ENCODE measurements at places on chromosomes 7 and 10.

DNA sequence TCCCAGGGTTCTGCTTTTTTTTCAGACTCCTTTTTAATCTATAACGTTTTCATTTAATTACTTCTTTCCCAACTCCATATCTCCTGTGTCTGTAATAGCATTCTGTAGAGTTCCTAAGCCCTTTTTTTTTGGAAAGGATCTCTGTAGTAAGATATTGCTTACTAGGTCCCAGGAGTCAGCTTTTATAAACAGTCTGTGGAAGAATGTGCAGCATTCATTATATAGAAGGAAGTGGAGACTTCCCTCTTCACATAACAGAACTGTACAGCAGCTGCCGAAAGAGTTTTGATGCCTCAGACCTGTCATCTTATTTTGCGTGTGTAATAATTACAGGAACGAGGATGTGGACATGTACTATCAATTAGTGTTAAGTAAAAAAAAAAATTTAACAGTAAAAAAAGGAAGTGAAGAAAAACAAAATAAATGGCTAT, 7.4 kb upstream of the STEAP4 start:
- DNase-seq, result no peak

DNA sequence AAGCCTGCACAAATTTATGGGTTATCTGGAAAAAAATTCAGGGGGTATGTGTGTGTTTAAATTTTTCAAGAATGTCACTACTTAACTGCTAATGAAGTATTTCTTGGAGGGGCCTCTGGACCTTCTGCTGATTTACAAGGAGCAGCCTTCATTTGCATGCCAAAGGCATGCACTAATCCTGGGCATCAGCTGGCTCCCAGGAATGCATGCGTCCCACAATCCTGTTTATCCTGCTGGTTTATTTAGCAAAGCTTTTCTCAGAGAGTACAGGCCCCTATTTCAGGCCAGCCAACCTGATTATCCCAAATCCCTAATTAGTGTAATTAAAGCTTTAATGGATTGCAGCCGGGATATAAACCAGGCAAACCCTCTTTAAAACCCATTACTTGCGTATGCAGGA, 170.4 kb downstream of the TAX1BP1 start:
- DNase-seq, result no peak

DNA sequence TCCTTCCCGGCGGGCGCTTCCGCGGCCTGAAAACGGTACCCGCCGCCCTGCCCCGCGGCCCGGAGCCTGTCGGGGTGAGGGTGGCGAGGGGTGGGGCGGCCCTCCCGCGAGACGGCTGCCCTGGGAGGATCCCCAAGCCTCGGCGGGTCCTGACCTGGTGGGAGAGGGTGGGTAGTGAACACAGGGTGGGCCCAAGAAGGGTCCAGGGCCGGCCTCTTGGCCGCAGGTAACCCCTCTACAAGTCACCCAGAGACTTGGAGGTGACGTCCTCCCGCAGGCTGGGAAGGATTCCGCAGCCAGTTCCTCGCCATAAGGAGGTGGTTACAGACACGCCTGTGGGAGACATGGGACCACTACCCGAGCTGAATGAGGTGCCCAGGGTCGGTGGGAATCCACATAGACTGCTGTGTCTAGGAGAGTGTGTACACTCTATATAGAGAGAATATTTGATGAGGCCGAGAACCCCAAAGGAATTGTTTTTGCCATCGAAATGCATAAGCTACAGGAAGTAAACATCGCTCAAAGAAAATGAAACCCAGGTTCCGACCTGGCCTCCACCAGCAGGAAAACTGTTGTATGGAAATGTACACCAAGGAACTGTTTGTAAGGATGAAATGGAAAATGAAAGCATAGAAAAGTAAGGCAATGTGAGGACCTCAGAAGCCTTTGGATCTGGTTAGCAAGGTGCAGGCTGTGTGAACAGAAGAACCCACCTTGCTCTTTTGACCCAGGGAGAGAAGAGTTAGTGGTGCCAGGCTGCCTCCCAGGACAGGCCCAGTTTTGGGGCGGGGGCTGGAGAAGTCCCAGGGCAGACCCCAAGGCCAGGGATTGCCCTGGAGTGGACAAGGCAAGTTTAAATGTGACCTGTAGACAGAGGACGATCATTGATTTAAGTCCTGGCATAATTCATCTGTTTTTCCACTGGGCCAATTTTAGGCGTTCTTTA, 659 bp downstream of the OPTN start:
- peak; percentile 44 for DNase-seq

- no peak for DNase-seq
Measured at GRCh38 chr10:71998119-71998839, 34.1 kb downstream of the CHST3 start.

DNA sequence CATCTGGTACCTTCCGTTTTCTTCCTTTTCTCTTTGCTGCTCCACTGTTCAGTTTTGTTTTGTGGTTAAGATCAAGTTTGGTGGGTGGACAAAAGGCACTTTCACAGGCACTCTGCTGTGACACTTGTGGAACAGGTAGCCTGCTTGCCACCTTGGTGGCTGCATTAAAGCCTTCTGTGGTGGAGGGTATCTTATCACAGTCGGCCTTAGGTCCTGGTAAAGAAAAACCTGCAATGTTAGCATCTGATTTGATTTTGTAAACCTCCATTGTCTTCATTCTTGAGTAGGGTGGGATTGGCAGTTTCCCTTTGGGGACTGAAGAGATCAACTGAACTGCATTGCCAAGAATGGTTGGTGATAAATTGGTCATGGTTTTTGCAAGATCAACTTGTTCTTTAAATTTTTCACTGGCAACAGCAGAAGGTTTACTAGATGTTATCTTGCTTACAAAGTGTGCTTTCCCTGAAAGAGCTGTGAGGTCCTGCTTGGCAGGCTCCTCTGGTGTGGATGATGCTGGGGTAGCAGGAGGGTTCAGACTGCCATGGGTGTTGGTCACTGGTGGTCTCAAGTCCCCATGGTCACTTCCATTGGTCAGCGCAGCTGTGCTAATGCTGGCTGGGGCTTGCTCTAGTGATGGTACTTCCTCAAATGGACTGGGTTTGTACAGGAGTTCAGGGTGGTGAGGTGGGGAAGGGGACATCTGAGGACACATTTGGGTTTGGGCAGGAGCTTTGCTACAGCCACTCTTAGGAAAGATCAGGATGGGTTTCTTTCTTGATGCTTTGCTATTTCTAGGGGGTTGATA, 182.2 kb downstream of the ZNF438 start:
- DNase-seq, result no peak

- DNase-seq, result no peak
Measured at GRCh38 chr7:11171569-11172192, 198.0 kb downstream of the PHF14 start.

- DNase-seq, result no peak
Measured at GRCh38 chr7:69374044-69374425, 224.2 kb upstream of the AUTS2 start.

DNA sequence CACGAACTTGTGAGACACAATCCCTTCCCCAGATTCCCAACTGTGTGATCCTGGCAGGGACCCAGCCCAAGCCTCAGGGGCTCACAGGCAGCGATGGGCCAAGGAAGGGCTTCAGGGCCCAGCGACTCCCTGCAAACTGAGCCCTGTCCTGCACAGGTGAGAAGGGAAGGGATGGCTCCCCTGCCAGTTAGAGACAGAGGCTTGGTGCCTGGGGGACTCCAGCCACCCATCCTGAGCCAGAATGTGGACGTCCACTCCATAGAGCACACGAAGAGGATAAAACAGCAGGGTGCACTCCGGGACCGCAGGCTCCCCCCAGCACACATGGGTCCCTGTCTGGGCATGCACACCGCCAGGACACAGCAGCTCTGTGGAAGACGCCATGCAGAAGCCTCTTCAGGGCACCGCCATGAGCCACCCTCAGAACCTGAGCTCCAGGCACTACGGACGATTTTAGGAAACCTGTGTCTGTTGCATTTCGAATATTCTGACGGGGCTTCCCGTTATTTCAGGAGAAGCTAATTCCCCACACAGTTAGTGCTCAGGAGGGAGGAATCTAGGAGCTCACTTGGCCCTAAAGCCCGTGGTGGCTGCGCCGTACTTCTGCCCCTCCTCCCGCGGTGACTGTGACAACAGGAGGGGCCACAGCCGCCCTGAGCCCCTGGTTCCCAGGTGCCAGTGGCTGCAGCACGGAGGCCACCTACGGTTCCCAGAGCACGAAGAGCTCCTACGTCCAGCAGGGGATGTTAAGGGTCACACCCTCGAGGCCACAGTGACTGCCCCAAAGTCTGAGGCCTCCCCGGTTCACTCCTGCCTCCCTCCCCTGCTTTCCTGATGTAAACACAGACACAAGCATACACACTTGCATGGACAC, 326.0 kb downstream of the PTPRN2 start:
- no peak for DNase-seq

DNA sequence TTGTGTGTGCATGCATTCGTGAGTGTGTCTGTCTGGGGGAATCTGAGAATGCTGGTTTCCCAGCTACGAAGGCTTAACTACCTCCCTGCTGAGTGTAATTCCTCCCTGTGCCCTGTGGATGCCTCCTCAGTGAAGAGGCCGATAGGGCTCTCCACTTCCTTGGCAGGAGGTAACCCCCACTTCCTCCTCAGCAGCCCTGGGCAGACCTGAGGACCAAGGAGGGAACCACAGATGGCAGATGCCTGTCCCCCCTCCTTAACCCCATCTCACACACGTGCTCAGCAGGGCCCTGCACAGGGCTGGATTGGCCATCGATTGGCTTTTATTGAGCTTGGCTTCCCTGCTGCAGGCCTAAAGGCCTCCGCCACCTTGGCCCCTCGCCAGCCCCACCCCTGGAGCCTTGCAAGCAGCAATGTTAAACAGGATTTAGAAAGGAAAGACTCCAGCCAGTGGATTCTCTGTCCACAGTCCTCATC, 45.6 kb upstream of the LRRC4 start:
- DNase-seq, result peak; percentile 91

DNA sequence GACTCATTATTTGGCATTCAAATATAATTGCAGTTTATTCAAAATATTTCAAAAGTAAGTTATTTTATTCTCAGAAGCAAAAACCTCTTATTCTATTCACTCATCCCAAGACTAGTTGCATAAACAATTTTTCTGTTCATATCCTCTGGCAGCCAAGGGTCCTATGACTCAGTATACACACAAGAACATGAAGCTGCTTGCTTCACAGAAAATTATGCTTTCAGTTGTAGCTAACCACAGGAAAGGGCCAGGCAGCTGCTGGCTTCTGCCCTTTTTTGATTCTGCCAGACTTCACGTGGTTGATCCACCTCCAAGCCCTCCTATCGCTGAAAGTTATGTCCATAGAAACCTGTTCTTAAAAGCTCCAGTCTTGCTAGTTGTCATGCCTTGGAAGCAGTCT, 108.8 kb downstream of the ABCA13 start:
- DNase-seq, result no peak

GRCh38 chr7:41847606-41848005, 144.7 kb upstream of the INHBA start:
- no peak for DNase-seq

GRCh38 chr7:33735403-33735802, 169.9 kb upstream of the BMPER start:
- no peak for DNase-seq

- DNase-seq, result peak; percentile 68
Measured at GRCh38 chr10:97791824-97792721, 20.3 kb upstream of the SFRP5 start.

GRCh38 chr10:70762441-70763175, 22.6 kb downstream of the TBATA start:
- no peak for DNase-seq

DNA sequence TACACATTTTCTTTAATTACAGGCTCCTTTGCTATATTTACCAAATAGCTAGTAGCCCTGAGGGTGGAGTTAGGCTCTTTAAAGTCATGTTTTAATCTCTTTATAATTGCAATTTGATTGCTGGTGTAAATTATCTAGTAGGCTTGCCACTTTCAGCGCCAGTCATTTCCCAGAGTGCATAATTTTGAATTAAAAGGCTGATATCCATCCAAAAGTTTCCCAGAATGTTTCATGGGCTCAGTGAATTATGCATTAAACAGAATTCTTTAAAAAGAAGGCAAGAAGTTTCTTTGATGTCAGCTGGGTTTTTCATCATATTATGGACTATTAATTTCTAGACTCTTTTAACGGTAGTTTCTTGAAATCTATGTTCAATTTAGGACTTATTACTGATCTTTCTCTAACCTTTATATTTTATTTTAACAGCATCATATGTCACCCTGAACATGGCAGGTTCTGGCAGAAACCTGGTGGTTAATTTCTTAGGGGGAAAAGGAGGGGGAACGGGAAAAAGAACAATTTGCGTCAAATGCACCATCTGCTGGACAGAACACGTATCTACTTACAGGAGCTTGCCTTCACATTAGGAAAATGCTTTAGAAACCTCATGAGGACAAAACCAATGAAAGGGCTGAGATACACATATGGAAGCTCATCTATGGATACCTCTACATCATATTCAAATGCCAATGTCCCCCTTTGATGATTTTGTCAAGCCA, 171.1 kb downstream of the GRM3 start:
- DNase-seq, result no peak

DNA sequence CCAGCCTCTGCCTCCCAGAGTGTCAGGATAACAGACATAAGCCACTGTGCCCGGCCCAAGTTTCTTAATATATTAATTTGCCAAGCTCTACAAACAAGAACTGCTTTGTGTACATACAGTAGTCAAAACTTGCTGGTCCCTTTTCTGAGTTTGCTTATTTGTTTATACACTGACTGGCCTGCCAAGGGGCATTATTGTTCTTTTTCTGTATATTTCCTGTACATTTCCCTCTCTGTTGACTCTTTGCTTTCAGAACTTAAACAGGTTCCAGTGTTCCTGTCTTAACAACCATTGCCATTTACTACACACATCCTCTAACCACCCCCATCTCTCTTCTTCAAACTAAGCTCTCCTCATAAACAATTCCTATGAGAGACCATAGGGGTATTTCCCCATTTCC, 61.5 kb upstream of the RPA3 start:
- no peak for DNase-seq

All from left colon (tissue), 2 donors.